Body of pancreas (tissue), 4 donors: ENCODE measurements at places on chromosomes 3 and 15.

DNA sequence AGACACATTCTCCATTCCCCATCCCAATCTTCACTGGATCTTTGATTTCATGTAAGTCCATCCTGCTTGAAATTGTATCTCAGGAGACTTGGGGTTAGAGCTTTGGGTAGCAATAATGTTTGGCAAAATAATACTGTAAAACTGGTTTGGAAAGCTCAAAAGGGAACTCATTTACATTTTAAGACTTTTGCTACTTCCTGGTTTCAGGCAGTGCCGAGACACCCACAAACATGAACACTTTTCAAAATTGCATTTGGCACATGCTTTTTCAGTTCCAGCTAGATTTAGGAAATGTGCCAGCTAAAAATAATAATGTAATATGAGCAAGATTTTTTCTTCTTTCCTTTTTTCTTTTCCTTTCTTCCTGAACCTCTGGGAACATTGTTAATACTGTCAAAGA is 145.7 kb upstream of the CBLB start:
- no peak for DNase-seq

- peak; percentile 64 for DNase-seq
Measured at GRCh38 chr15:92808598-92809063, 91.5 kb upstream of the CHD2 start.

- DNase-seq = no peak
Measured at GRCh38 chr3:48826451-48826850, 21.2 kb downstream of the PRKAR2A start.

DNA sequence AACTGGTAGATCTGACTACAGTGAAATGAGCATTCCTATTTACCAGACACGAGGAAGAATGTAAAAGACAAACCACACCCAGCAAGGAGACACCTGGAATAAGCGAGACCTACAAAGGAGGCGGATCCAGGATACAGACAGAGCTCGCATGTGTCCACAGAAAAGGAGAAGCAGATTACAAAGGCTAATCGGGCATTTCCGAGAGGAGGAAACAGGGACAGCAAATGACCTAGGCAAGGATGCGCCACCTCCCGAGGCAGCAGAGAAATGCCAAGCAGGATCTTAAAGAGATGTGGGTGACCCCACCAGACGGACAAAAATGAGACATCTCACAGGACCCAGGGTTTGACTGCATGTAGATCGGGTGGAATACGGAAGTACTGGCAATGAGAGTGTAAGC is 63.2 kb upstream of the IQSEC1 start:
- no peak for DNase-seq

DNA sequence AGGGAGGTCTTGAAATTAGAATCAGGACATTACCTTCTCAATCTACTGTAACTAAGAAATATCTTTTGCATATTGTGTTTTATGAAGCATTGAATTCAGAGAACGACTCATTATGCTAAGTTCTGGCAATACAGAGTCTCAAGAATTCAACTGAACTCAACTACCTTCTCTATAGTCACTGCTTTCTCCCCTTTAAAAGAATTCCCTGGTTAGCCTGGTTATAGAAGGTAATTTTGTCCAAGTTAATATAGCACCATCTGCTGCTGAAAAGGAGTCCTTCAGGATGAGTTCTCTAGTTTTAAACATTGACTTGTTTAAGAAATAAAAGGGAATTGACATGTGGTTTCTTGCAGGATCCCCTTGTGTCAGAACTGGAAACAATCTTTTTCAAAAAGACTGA is 60.2 kb downstream of the IL16 start:
- DNase-seq = no peak

GRCh38 chr3:44468572-44469520 is 8.6 kb downstream of the ZNF445 start:
- DNase-seq = no peak

- no peak for DNase-seq
Measured at GRCh38 chr15:37516621-37517020, 416.3 kb upstream of the MEIS2 start.

DNA sequence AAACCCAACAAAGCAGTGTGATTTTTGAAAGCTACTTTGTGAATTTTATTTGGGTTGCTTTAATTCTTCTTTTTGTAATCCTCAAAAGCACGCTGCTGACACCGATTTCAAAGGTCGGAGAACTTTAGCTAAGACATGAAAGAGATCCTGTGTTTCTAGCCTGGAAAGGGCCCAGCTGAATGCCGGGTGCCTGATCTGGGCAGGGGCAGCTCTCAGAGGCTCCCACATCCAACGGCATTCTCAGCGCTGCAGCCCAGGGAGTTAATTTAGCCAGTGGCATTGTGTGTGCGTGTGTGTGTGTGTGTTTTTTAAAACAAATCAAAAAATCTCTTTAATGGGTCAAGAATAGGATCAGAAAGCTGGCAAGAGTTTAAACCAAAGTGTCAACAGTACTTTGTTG is 6.6 kb downstream of the RBP1 start:
- peak; percentile 29 for DNase-seq

DNA sequence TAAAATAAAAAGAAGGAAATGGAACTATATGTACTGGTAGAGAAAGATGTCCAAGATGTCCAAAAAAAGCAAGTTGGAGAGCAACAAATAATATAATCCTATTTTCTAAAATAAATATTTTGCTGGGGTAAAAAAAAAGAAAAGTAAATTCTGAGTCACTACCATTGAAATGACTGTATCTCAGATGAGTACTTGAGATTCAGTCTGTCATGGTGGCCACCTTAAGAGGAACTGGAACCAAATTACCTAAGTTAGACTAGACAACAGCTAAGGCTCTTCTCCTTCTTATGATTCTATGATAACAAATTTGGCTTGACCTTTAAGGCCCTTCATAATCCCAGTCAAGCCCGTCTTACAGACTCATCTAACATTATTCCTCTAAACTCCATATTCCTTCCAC is 270.6 kb upstream of the HES1 start:
- DNase-seq = no peak

DNA sequence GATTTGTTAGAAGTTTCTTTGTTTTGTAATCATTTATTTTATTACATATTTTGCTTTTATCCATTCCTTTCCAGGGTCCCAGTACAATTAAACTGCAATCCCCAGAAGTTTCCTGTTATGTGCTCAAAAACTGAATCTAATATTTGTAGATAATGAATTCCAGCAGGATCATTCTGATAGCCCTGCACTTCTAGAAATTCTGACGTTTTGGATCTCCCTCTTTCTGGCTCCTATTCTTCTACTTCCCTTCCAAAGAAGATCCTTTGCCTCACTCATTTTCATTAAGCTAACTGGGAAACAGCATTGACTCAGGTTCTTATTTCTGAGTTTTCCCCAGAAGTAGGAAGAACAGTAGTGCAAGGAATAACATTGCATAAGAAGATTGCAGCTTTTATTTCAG is 9.9 kb downstream of the P3H2 start:
- DNase-seq = no peak

DNA sequence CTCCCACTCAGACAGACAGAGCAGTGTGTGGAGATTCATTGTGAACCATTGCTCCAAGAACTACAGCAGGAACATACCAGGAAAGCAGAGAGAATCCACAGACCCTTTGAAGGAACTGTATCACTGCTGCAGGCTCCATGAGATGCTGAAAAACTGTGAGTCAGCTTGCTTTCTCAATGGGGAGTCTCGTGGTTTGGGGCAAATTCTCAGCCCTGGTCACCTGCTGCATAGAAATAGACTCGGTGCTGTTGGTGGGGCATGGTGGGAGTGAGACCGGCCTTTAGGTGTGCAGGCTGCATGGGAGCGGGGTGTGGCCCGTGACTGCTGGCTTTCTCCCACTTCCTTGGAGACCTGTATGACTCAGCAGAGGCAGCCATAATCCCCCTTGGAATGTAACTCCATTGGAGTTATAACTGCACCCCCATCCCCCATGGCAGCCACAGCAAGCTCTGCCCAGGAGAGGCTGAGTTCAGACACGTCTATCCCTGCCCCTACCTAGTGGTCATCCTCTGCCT is 35.6 kb downstream of the ALCAM start:
- no peak for DNase-seq

- no peak for DNase-seq
Measured at GRCh38 chr3:188180114-188180513, 26.2 kb downstream of the LPP start.

GRCh38 chr15:43238671-43239131 is 17.9 kb upstream of the EPB42 start:
- DNase-seq = no peak

DNA sequence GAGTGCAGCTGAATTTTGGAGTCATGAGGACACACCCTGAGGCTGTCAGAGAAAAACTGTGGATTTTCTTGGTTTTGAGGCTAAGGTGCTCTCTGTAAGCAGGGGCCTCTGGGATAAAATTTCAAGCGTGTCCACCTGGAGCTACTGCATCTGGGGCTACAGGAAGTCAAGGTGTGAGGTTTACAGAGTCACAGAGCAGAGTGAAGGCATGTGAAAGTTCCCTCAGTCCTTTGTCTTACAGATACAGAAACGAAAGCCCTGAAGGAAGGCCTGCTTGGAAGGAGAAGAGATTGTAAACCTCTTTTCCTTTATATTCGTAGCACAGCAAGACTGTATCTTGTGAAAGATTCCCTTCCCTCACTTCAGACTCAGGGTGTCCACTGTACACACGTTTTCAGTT is 138.6 kb downstream of the OPA1 start:
- DNase-seq = no peak
